RCC 7860 (cell line): ENCODE measurements at places on chromosomes 7 and 10.
A peak's percentile ranks its signal among the peaks of the same experiment; 100 is the strongest.

DNA sequence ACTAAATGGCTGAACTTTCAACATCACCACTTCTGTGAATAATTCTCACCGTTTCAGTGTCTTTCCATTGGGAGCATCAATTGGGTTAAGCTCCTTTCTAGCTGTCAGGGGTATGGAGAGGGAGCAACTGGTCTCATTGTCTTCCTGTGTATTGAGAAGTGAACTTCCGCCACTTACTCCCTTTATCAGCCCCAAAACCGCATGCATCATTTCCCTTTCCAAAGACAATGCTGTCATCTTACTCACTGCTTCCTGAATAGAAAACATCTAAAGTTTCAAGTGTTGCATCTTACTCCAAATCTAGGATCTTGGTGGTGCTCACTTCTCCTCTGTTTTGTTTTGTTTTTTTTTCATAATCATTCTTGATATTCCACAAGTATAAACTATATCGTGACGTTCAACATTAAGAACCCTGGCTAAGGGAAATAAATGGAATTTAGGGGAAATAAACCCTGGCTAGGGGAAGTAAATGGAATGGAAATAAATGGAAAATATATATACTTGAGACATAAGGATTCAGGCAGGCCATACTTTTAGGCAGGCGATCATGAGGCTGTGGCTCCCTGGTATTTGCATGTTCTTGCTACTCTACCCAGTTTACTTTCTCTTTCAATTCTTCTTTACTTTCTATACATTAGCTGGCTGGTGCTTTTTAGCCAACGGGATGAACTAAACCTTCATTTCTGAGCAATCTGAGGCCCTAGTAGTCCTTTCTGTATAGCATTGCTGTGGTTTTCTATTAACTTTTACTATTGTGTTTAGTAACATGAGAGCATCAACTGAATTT lies 371.9 kb downstream of the BMPER start:
- no peak for DNase-seq

DNA sequence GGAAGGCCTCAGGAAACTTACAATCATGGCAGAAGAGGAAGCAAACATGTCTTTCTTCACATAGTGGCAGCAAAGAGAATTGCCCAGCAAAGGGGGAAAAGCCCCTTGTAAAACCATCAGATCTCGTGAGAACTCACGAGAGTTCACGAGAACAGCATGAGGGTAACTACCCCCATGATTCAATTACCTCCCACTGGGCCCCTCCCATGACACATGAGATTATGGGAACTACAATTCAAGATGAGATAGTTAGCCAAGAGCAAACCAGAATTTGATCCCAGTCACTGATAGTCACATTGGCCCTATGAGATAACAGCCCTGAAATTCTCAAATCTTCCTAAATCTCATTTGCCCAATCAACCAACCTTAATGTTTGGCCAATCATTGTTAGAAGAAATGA lies 18.2 kb upstream of the ITPRID1 start:
- no peak for DNase-seq

GRCh38 chr7:42483886-42484285 lies 246.9 kb upstream of the GLI3 start:
- DNase-seq = no peak

- peak; percentile 31 for DNase-seq
These were observed 66.6 kb downstream of the CAV1 start for GRCh38 chr7:116591202-116592040.

DNA sequence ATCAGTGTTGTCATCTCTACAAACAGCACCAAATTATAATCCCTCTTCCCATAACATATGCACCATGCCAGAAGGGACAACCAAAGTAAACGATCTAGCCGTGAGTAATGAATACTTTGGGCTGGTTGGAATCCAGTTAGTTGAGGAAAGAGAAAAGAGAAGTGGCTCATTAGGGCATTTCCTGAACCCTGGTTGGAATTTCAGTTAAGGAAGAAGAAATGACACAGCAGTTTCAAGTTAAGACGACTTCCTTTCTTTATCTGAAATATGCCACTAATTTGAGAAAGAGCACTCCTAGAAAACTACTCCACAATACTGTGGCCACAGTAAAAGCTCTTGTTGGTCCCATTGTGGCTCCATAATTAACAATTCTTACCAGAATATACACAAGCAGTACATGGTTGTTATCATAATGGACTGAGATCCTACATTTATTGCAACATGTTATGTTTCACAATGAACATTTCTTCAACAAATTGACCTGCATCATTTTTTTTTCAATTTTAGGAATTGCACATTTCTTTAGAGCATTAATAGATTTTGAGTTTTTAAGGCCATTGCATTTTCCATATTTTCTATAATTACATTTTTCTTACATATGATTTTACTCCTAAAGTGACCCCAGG lies at the start of gene TFEC:
Gene TFEC, minus strand, starts transcription at position 113 of the 626 bp plus-strand sequence. CDS start 46,322 bp downstream, outside the sequence.
- peak; percentile 27 for DNase-seq

- peak; percentile 38 for DNase-seq
These were observed 33.3 kb upstream of the XPNPEP1 start for GRCh38 chr10:109956454-109957091.

DNA sequence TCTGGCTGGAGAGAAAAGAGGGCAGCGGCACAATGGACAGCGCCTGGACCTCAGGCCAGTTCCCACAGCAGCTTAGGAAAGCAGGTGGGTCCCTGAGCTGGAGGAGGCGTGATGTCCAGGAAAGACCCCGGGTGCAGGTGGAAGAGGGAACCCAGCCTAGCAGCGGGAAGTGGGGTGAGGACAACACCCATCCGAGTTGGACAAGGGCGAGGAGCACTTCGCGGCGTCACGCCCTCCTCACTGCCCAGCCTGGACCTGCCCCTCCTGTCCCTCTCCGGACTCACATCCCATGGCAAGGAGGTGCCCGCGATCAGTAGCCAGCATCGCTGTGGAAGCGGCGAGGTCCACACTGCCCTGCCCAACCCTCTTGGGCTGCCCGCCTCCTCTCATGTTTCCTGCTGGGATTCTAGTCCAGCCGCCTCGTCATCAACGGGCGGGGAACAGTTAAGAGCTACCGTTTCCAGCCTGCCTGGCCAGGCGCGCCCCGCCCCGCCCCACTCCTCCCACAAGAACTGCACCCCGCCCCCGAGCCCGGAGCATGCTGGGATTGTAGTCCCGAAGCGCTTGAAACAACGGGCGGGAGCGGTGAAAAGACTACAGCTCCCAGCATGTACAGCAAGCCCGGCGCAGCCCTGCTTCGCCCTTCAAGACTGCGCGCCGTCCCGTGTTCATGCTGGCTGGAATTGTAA lies 930.6 kb upstream of the ZNF722 start:
- DNase-seq = no peak
